Nephron progenitor cell (in vitro differentiated cells): ENCODE measurements at places on chromosomes 1 and 21.

GRCh38 chr1:58824753-58825389 is 41.0 kb upstream of the JUN start:
- DNase-seq = no peak

DNA sequence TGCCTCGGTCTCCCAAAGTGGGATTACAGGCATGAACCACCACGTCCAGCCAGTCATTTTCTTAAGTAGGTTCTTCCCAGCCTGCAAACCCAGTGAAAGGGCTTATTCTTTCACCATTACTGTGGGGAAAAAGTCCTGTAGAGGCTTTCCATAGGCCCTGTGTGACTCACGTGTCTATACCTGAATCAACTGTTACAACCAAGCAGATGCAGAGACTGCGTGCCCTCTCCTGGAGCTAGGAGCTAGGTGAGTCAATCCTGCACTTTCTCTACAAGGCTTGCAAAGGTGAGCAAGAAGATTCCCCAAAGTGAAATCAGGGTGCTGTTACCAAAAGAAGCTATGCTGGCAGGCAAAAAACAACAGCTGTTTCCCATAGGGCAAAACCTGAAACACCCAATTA is 13.8 kb upstream of the MPZL1 start:
- no peak for DNase-seq

GRCh38 chr1:40257313-40257687 is 736 bp upstream of the ZMPSTE24 start:
- DNase-seq = no peak

GRCh38 chr1:234875953-234876855 is 252.4 kb downstream of the TOMM20 start:
- DNase-seq = no peak

DNA sequence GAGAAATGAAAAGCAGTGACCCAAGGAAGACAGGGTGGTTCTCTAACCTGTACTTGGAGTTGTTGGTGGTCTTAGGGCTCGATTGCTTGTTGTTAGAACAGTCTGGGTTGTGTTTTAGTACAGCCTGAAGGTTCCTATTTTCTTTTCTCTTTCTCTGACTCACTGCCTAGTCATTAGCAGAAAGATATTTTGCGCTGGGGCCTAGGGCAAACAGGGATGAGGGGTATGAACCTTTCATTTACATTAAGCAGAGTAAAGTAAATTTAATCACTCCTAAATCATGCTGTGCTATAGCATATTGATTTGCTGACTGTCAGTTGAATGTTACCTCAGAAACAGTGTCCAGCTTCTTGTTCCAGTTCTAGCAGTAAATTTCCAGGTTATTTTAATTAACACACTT is 197.2 kb downstream of the RWDD3 start:
- DNase-seq = no peak
